ENCODE measurements at places on chromosomes 16 and 17. TPM values are rescaled to one million over a fixed set of nuclear protein-coding genes. Genes with fewer than 3 reads are reported as not detected.

GRCh38 chr16:67482233-67482924, 968 bp downstream of the AGRP start:
- no peak for DNase-seq

GRCh38 chr16:85839681-85840240, 40.3 kb downstream of the COX4I1 start:
- DNase-seq, result no peak

DNA sequence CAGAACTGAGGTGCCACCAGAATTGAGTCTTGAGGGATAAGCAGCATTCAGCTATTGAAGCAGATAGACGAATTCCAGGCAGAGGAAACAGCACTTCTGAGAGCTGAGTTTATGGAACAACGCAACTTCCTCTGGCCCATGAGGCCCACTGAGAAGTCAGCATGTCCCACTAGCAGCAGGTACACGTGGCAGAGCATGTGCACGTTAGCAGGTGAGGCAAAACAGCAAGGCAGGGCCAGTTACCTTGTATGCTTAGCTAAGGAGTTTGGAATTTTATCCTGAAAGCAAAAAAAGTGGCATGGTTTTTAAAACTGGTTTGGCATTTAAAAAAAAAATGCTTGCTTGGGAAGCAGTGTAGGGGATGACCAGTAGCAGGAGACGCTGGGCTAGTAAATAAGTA, 305.6 kb downstream of the CPPED1 start:
- no peak for DNase-seq

The LRRC46 gene
- total RNA-seq, result not detected

DNA sequence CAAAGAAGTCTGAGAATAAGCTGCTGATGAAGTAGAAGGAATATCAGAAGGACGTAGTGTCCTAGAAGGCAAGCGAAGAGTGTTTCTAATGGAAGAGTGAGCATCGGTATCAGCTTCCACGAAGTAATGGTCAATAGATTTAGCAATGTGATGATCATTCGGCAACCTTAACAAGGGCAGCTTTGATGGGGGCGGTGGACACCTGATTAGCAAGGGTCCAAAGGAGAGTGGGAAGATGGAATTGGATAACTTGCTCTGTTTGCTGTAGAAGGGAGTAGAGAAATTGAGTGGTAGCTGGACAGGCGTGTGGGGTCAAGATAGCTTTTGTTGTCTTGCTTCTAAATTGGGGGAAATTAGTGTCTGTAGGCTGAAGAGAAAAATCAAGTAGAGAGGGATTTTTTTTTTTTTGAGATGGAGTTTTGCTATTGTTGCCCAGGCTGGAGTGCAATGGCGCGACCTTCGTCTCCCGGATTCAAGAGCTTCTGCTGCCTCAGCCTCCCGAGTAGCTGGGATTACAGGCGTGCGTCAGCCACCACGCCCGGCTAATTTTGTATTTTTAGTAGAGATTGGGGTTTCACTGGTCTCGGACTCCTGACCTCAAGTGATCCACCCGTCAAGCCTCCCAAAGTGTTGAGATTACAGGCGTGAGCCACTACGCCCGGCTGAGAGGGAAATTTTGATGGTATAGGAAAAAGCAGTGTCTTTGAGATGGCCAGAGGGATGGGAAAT, 13.9 kb upstream of the HES7 start:
- no peak for DNase-seq

GRCh38 chr17:8708025-8708461, 36.6 kb downstream of the CCDC42 start:
- no peak for DNase-seq

The SHCBP1 gene
- total RNA-seq, result 56.6 TPM

- peak; percentile 37 for DNase-seq
These were observed 52.3 kb downstream of the RPTOR start for GRCh38 chr17:80596760-80597608.

The KRT39 gene
- total RNA-seq, result 0.24 TPM

- peak; percentile 37 for DNase-seq
These were observed 73.2 kb downstream of the CMIP start for GRCh38 chr16:81517629-81518438.
